Progenitor cell of endocrine pancreas (in vitro differentiated cells): ENCODE measurements at places on chromosomes 13 and 19.

DNA sequence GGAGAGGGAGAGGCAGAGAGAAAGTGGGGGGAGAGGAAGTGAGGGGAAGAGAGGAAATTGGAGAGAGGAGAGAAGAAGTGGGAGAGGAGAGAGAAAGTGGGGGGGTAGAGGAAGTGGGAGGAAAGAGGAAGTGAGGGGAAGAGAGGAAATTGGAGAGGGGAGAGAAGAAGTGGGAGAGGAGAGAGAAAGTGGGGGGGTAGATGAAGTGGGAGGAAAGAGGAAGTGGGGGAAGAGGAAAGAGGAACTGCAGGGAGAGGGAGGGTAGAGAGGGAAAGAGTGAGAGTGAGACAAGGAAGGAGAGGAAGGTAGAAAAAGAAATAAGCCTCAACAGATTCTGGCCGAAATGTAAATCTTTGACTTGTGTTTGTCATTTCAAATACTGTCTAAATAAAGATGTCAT is 146.6 kb downstream of the KLF12 start:
- no peak for DNase-seq

DNA sequence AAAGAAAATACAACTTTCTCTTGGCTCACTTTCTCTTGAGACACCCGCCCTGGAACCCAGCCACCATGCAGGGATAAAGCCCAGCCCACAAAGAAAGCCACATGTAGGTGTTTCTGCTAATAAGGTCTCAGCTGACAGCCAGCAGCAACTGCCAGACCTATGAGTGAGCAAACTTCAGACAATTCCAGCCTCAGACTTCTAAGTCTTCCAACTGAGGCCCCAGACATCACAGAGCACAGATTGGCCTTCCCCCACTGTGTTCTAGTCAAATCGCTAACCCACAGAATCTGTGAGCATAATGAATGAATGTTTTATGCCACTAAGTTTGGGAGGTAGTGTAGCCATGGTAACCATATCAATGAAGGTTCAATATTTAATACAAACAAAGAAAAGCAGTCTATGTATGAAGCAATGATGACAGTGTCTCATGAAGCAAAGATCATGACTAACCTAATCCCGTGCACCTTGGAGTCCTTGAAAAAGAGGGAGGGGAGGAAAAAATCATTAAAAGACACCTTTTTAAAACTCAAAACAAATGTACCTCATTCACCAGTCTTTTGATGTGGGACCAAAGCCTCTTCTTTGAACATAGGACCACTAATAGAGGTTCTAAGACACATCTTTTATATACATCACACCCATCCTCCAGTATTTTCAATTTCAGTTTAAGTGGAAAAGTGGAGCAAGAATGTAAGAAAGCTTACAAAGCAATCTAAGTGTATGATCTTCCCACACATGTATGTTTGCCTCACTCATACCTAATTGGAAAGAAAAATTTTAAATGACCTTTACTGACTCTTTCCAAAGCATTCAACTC is 6.2 kb downstream of the MRPS31 start:
- DNase-seq: no peak

DNA sequence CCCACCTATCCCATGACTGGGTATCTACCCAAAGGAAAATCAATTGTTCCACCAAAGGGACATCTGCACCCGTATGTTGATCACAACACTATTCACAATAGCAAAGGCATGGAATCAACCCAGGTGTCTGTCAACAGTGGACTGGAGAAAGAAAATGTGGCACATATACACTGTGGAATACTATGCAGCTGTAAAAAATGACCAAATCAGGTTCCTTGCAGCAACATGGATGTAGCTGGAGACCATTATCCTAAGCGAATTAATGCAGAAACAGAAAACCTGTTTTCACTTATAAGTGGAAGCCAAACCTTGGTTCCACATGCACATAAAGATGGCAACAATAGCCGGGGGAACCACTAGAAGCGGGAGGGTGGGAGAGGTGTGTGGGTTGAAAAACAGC is 228.6 kb downstream of the UQCRFS1 start:
- no peak for DNase-seq

- no peak for DNase-seq
Observed at GRCh38 chr13:50892210-50892944, 17.2 kb upstream of the RNASEH2B start.

DNA sequence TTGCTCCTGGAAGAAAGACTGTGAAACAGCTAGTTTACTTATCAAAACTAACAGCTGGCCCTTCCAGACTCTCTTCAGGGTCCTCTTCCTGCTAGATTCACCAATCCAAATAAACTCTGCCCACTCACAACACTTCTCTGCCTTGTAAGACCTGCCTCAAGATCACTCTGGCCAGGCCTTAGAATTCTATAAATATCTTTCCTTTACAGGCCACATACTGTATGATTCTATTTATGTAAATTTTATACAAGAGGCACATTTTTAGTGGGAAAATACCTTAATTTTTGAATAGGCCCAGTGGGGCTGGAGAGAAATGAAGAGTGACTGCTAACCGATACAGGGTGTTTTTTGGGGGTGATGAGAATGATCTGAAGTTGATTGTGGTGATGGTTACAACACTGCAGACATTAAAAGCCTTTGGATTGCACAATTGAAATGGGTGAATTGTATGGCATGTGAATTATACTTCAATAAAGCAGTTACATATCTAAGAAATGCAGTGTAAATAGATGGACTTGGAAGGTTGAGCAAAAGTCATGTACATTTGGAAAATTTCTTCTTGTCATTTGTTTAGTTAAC is 141.8 kb downstream of the GPC5 start:
- no peak for DNase-seq

GRCh38 chr19:10520652-10521318 is 3.5 kb upstream of the S1PR5 start:
- no peak for DNase-seq

DNA sequence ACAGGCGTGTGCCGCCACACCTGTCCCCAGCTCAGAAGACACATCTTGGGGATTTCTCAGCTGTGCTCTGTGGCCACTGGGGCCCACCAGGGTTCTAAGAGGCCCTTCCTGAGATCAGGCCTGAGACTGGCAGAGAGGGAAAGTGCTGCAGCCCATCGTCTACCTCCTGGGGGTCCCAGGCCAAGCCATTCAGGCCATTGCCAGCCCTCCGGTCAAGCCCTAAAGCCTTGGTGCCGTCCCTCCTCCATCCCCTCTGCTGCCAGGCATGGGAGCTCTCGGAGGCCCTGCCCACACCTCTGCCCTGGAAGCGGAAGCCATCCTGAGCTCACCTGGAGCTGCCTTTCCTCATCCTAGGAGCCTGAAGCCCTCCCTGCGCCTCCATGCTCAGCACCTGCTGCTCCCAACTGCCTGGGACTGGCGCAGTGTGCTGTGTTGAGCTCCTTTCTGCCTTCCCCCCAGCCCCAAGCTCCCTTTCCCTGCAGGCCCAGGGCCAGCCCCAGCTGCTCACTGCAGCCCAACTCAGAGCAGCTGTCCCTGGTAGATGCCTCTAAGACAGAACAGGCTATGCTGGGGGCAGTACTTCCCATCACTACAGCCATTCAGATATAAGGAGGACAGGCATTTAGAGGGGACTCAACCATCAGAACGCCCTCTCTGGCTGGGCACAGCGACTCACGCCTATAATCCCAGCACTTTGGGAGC is 2.9 kb downstream of the SLC7A9 start:
- no peak for DNase-seq

GRCh38 chr13:51525567-51526167 is 58.6 kb upstream of the WDFY2 start:
- DNase-seq: no peak

- DNase-seq: no peak
Observed at GRCh38 chr19:11338121-11338520, 1.3 kb downstream of the RAB3D start.

DNA sequence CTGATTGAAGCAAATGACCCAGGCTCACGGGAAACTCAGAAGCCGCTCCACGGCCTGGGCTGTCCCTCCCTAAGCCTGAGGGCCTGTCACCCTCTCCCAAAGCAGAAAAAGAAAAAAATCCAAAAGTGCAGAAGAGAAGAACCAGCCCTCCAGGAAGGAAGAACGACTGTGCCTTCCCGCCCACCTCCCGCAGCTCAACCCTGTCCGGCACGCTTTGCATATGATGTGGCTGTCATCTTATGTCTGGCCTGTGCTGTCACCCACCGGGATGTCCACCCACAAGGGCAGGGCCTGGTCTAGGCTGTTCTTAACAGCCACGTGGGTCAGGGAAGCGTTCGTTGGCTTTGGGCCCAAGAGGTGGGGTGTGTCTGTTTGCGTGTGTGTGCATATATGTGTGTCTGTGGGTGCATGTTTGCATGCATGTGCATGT is 13.7 kb downstream of the ZBTB7A start:
- DNase-seq: no peak

- no peak for DNase-seq
Observed at GRCh38 chr13:71546881-71547280, 320.1 kb downstream of the DACH1 start.

DNA sequence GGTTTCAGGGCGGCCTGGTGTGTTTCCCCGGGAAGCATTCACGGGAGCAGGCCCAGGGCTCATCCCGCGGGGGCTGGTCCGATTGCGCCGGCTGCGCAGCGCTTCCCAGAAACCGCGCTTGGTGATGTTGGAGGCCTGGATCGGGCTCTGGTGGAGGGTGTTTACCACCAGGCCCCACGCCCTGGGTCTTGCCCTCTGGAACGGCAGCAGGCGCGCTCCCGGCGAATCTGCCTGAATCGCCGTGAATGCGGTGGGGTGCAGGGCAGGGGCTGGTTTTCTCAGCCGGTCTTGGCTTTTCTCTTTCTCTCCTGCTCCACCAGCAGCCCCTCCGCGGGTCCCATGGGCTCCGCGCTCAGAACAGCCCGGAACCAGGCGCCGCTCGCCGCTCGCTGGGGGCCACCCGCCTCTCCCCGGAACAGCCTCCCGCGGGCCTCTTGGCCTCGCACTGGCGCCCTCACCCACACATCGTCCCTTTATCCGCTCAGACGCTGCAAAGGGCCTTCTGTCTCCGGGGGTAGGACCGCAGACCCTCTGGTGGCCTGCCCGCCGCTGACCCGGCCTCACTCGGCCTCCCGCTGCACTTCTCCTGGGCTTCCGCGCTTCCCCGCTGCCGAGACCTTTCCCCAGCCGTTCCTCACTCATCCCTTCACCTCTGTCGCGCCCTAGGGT is 69.4 kb upstream of the GJB6 start:
- DNase-seq: no peak

- DNase-seq: no peak
Observed at GRCh38 chr13:74289861-74290773, 155.9 kb upstream of the KLF12 start.

- no peak for DNase-seq
Observed at GRCh38 chr19:5124111-5124855, 155.4 kb downstream of the KDM4B start.

- DNase-seq: no peak
Observed at GRCh38 chr19:57321116-57321515, 844 bp downstream of the ZNF543 start.

GRCh38 chr13:71417205-71417604 is 449.8 kb downstream of the DACH1 start:
- DNase-seq: no peak

DNA sequence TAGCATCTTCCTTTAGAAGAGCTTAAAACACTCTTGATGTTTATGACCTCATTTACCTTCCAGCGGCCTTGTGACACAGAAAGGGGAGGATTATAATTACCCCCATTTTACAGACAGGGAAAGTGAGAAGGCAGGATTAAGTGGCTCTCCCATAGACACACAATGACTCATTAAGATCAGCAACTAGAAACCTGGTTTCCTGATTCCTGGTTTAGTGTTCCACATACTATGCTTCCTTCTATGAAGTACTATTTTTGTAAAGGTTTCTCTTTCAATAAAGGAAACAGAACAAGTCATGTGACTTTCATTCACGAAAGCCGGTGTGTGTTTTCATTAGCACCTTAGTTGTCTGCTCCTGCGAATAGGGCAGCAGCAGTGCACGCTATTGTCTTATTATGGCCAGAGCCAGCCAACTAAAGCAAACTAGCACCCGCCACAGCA is 8.3 kb downstream of the IRS2 start:
- DNase-seq: no peak

DNA sequence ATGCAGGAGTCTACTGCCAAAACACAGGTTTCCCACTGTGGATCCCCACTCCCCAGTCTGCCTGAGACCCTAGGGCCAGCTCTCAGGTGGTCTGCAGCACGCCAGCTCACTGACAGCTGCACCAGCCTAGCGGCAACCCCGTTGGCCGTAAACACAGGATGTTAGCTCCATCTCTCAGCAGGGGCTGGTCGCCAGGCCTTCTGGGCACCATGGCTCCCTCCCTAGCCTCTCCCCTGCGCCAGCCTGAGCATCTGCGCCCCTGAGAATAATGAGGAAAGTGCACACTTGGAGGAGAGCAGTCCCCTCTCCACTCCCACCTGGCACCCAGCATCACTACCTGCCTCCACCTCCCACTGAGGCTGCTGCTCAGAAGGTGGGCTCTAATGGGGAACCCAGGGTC is 20.8 kb upstream of the EPHX3 start:
- DNase-seq: no peak

- no peak for DNase-seq
Observed at GRCh38 chr19:48633148-48634035, 3.8 kb downstream of the DBP start.

GRCh38 chr13:95614641-95615245 is 29.8 kb downstream of the DZIP1 start:
- DNase-seq: no peak

DNA sequence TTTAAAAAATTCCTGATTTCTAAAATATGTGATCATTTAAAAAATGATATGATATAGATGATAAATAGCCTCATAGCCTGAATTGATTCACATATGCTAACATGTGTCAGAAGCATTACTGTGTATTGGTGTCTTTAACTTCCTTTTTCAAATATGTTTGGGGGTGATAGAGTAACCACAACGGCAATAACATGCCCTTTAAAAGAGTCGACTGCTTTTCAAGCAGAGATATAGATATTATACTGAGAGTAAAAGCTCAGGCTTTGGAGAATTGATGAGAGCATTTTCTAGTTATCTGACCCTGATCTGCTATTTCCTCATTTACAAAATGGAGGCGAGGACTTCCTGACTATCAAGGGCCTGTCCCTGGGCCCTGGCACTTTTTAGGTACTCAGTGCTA is 260.5 kb downstream of the DCT start:
- DNase-seq: no peak

- DNase-seq: no peak
Observed at GRCh38 chr19:281992-282391, 9.2 kb downstream of the PLPP2 start.

GRCh38 chr19:31023038-31023437 is 326.2 kb downstream of the TSHZ3 start:
- no peak for DNase-seq

- no peak for DNase-seq
Observed at GRCh38 chr13:111383591-111384440, 63.4 kb downstream of the TEX29 start.

GRCh38 chr13:90448466-90449037 is 898.9 kb upstream of the MIR17HG start:
- no peak for DNase-seq

GRCh38 chr13:106101201-106101600 is 434.3 kb downstream of the EFNB2 start:
- no peak for DNase-seq
